Stimulated activated naive B cell treated with anti-CD40 and anti-IgM and Interleukin-4, amounts not matched to agents 10 μg/mL and 1 μg/mL and 100 μg/mL, for 72 hours (primary cell): ENCODE measurements at places on chromosomes 3 and 15.

DNA sequence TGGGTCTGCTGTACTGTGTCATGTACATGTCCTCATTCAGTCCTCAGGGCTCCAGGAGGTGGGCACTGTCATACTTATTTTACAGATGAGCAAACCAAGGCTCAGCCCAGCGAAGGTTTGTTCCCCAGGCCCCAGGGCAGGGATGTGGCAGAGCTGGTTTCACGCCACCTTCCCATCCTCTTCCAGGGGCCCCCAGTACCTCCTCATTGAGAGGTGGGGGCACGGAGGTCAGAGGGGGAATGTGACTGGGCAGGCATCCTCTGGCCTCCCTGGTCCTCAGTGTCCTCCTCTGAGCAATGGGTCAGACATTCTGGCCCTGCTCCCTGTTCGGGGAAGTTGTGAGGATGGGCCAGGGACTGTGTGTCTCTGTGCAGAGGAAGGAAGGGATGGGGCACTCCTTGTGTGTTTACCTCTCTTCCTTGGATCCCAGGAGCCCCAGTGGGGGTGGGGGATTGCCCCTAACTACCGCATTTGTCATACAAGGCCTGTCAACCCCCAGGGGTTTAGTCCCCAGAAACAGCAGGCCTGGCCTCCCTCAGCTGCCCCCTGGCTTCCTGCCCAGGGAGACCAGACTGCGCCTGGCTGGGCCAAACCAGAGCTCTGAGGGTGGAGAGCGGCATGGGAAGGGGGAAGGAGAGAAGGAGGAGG lies 65.9 kb upstream of the LCTL start:
- no peak for DNase-seq

DNA sequence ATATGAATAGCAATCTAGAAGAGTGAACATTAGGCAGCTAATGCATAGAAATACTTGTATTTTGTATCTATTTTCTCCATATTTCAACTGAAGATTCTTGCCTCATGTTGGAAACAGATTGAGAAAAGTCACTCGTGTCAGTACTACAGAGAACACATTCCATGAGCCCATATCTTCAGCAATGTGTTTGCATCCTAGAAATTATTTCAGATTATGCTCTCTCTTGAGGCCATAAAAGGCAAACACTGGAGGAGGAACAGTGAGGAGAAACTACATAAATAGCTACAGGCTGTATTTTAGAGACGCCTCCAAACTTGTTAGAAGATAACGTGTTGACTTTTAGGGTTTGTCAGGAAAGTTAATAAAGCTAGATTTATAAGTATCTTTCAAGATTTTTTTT lies 906.9 kb downstream of the FHIT start:
- DNase-seq, result no peak

- DNase-seq, result no peak
Measured at GRCh38 chr3:159620873-159621272, 367.8 kb upstream of the IL12A start.

DNA sequence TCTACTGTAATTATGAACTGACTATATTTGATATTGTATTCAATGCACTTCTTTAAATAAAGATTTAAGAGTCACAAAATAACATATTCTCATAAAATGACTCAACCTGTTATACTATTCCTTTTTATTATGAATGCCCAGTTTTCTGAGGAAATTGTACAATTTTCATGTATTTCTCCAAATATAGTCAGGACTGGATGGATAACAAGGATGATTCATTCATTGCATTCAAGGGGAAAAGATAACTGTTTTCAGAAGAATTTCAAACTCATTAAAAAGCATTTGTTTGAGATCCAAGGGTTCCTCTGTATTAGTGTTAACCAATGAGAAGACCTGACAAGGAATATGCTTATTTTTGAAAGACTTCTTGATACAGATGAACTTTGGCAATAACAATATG lies 163.7 kb downstream of the MEIS2 start:
- no peak for DNase-seq

DNA sequence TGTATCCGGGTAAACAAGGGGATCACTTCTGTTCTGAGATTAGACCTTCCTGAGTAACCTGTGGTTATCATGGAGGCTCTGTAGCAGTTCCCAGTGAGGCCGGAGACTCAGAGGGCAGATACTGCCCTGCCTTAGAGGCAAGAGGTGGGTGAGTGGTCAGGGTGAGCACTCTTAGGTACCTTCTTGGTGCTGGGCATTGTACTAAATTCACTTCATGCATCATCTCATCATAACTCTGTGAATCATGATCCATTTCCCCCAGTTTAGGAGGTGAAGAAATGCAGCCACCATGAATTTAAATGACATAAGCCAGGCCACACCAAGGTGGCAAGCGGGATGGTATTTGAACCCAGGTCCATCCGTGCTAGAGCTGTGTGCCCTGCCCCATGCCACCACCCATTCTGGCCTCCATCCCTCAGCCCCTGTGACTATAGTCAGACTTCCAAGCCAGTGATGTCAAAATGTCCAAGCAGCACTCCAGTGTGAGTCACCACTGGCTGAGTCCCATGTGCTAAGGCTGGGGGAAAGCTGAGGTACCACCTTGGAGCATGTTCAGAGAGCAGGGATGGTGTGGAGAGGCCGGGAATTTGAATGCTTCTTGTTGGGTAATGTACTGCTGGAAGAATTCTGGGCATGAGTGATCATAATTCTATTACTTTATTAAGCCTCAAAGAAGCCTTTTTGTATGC lies 88.8 kb downstream of the EPHB1 start:
- no peak for DNase-seq

- DNase-seq, result no peak
Measured at GRCh38 chr15:70708839-70709238, 54.5 kb downstream of the UACA start.

DNA sequence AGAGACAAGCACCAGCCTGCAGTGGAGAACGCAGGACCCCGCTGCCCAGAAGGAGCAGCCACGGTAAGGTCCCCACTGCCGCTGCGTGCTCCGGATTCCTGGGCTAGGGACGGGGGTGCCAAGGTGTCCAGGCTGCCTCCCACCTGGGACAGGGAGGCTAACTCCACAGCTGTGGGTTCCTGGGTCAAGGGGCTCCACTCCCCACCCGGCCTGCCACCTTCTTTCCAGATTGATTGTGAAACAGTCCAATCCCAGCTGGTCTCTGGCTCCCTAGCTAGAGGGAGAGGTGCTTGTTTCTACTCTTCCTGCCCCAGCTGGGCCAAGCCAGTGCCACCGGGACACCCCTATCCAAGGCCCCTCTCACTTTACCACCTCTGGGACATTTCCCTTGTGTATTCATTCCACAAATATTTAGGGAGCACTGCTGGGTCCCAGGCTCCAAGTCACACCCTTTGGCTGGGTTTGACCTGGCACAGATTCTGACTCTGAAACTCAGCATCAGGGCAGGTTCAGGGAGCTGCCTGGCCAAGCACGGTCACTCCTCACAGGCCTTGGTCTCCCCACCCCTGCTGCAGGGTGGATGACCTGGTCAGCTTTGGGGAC lies 1.9 kb downstream of the PAK6 start:
- DNase-seq, result no peak

DNA sequence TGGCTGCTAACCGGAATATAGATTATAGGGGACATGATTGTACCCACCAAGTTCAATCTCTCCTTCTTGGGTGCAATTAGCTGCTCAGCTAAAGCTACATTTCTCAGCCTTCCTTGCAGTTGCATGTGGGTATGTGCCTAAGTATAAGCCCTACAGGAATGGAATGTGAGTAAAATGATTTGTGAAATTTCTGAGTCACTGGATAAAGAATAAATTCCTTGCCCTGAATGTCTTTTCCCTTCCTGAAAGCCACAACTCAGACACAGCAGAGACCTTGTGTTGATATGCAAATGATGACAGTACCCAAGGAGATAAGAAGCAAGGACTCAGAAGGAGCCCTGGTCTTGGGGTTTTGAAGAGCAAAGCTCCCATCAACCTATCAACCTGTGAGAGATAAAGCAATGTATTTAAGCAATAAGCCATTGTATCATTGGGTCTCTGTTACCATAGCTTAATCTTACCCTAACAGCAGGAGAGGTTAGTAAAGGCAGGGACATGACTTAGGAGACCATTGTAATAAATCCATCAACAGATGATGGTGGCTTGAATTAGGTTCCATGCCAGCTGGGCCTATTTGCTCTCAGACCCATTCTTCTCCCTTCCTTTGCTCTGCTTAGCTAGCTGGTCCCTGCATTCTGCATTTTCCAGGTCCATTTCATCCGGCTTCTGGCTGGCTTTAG lies 25.6 kb upstream of the ZNF280D start:
- no peak for DNase-seq

GRCh38 chr3:43153216-43154083 lies 47.6 kb upstream of the POMGNT2 start:
- DNase-seq, result no peak

GRCh38 chr3:127349501-127350171 lies 61.8 kb upstream of the PRR20G start:
- no peak for DNase-seq

- no peak for DNase-seq
Measured at GRCh38 chr3:131328721-131329120, 52.9 kb upstream of the NUDT16 start.

DNA sequence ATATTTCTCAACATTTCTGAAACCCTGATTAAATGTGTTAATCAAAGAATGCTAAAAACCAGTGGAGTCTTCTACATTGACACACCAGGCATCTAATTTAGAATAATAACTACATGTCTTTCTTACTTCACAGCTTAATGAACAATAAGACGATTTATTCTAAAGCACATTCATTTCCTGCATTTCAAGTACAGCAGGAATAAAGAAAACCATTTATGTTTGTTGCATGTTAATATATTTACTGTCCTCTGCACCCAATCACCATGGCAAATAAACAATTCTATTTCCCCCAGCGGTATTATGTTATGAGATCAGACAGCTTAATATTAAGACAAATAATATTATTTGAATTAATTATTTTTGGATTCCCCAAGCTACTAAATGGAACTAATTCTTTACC lies 1336.3 kb upstream of the CADM2 start:
- no peak for DNase-seq

- no peak for DNase-seq
Measured at GRCh38 chr3:149368201-149368673, 9.2 kb downstream of the TM4SF1 start.

DNA sequence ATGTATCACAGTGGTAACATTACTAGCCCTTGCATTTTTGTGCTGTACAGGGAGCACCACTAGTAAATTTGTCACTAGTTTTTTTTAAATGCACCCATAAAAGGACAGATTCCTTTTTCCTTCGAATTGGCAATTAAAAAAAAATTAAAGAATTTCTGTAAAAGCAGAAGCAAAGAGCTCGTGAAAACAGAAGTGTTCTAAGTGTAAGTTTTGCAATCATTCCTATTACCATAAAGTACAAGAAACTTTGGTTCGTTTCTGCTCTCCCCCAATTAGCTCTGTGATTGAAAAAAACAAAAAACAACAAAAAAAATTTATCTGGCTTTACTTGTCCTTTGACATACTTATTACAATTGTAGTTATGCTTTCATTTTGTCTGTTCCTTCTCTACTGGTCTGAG lies 5.3 kb downstream of the SERP1 start:
- DNase-seq, result no peak

DNA sequence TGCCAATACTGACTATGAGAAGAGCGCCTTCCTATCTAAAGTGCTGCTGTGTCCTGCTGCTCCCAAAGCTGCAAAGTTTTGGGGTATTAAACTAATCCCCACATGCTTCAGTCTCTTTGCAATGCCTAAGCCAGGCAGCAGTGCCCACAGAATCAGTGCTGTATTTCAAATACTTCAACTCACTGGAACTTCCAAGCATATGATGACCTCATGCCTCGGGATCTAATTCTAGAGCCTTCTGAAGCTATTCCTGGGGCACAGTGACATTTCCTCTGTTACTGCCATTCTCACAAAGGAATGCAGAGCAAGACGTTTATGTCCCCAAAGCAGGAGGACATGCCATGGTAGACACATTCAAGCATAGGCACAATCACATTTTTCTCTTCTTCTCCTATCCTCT lies 78.5 kb downstream of the CD200 start:
- no peak for DNase-seq

DNA sequence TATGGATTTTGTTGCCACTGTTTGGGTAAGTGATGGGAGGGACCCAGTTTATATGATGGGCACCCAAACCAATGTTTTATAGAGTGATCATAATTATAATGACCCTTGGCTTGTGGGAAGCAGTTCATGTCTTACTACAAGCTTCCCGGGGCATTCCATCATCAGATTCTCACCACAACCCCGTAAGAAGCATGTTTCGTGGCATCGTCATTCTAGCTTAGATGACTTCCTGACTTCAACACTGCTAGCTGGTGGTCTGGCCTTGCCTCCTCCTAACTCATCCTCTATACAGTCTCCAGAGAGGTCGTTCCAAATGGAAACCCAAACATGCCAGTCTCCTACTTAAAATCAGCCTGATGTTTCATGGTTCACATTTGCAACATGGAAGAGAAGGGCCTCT lies 226.9 kb downstream of the ADAMTS9 start:
- no peak for DNase-seq

DNA sequence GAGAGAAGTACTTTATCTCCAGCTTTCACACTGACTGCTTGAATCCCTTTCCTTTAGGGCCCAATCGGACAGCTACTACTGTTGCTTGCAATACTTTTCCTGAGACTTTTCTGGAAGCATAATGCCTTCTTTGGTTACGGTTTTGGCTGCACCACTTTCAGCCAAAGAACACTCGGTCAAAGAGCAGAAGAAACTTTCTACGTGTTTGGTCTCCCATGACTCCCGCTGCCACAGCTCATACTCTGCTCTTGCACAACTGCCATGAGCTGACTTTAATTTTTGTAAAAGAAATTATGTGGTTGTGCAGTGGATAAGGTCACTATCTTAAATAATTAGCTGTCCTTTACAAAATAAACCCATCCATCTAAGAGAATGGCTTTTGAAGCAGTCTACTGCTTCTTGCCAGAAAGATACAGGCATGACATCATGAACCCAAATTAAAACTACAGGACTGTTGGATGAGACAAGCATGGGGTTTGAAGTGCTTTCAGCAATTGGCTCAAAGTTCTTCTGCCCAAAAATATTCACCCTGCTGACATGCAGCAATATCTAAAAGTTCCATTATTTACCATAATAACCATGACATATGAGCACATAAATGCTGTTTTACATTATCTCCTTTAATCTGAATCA lies 42.0 kb downstream of the PROS1 start:
- DNase-seq, result no peak

DNA sequence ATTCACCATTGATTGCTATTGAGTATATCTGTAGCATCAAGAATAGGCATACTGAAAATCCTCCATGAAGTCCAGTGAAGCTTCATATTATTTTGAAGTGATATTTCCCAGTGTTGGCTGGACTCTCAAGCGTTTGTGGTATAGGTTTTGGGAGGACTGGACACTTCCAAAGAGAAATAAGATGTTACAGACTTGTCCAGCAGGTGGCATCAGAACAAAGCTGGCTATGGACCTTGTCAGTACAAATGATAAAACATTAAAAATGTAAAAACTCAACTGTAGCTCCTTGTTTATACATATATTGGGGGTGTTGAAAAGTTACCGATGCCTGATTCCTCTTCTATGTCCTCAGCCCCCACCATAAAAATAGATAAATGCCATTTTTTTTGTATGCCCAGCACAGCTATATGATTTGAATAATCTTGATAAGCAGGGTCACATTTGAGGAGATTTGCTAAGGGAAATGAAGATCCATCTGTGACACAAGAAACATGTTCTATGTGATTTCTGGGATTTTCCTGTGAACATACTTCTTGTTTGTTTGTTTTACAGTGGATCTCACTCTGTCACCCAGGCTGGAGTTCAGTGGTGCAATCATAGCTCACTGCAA lies 54.5 kb upstream of the GOLGA6B start:
- DNase-seq, result no peak

- DNase-seq, result no peak
Measured at GRCh38 chr3:159236321-159236720, 434.5 kb downstream of the MFSD1 start.
